ENCODE measurements at places on chromosomes 2 and 18.
A peak's percentile ranks its signal among the peaks of the same experiment; 100 is the strongest.

DNA sequence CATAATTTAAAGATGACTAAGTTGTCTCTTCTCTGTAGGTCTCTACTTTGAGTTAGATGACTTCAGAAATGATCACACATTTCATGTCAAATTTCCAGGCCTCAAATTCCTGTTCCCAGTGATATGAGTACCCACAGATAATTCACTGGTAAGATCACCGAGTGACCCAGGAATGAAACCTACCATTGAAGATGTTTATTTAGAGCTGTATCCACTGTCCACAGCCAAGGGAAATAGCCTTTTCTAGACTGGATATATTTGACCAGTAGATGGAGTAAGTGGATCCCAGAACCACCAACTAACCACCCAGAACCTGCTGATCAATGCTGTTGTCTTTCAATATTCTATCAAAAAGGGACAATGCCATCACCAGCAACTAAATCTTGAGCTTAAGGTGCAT is 238.8 kb downstream of the SLC8A1 start:
- DNase-seq = no peak

DNA sequence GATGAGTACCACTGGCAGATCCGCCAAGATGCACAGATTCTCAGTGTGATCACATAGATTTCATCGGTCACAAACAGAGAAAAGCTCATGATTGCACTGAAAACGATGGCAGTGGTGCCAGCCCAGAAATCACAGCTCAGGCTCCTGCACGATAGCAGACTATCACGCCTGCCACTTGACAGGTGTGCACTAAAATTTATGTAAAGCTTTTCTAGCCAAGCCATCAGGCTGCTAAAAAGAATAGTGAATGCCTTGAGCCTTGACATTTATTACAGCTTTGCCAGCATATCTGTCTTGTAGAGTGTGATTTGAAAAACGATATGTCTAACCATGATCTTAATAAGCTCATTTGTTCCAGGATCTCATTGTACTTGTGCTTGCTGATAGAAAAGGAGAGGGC is 409.5 kb upstream of the CWC22 start:
- DNase-seq = no peak

- DNase-seq = no peak
These were observed 8.2 kb downstream of the PLCD4 start for GRCh38 chr2:218615868-218616315.

DNA sequence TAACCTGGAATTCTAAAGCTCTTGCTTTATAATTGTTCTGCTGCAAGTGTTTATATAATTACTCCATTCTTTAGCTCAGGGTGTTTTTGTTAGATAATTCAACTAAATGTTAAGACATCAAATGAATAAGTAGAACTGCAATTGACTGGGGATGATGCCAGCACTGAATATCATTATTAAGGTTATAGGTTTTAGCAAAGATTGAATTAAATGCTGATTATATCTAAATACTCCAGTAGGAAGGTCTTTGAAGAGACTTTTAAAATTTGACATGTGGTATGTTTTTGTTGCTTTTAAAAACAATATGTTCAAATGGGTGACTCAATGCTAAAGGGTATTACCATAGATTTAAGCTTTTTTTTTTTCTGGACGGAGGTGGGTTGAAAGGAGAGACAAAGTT is 170.1 kb upstream of the THUMPD2 start:
- DNase-seq = no peak

DNA sequence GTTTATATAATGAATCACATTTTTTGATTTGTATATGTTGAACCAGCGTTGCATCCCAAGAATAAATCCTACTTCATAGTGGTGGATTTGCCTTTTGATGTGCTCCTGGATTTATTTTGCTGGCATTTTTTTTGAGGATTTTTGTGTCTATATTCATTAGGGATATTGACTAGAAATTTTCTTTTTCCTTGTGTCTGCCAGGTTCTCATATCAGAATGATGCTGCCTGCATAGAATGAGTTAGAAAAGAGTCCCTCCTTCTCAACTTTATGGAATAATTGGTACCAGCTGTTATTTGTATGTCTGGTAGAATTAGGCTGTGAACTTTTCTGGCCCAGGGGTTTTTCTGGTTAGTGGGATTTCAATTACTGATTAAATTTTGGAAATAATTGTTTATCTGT is 457.4 kb upstream of the DSEL start:
- DNase-seq = no peak

DNA sequence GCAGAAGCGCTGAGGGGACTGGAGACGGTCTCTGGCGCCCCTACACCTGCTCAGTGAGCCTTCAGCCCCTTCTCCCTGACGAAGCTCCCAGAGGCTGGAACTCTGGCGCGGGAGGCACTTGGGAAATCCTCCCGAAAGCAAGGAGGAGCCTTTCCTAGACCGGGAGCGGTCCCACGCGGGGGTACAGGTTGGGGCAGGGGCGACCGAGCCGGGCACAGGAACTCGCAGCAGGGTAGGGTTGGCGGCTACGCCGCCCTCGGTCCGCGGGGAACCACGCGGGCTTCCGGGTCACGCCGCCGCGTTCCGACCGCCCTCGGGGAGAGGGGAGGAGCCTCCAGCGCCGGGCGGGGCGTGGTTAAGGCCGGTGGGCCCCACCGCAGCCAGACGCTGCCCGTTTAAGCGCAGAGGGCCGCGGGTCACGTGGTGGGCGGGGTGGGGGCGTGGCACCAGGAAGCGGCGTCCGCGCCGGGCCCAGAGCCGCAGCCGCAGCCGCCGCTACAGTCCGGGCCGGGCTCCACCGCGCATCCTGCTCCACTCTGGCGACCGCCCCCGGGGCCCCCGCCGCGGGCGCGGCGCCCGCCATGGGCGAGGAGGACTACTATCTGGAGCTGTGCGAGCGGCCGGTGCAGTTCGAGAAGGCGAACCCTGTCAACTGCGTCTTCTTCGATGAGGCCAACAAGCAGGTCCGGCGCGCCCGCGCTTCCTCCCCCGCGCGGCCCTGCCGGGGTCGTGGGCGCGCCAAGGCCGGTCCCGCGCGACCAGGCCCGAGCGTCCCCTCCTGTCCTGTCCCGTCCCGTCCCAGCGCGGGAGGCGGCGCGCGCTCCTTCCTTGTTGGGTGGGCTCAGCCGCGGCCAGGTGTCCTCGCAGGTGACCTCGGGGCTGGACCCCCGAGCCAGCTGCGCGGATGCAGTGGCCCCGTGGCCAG is at the start of gene RMC1:
TSS of gene RMC1 (plus strand) at position 474 of the 925 bp plus-strand sequence. CDS start at position 582, 108 bp downstream.
- peak; percentile 71 for DNase-seq

DNA sequence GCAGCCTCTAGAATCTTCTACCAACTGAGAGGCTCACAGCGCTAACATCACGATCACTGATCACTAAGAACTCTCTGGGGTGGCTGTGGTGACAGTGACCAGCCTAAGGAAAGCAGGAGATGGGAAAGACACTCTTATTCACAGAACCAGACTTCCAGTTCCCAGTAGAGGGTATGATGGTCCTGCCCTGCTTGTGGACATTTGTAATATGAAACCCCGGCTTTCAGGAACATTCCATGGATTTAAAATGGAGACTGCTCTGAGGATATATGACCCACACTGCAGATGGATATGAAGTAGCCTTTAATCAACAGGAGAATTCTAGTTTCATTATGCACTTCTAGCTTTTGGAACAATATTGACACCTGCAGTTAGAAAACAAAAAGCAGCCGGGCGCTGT is 131.8 kb downstream of the AFF3 start:
- DNase-seq = no peak

GRCh38 chr2:95269036-95269680 is 5.1 kb upstream of the PROM2 start:
- DNase-seq = no peak

- no peak for DNase-seq
These were observed 147.3 kb downstream of the RDH14 start for GRCh38 chr2:18412980-18413675.

DNA sequence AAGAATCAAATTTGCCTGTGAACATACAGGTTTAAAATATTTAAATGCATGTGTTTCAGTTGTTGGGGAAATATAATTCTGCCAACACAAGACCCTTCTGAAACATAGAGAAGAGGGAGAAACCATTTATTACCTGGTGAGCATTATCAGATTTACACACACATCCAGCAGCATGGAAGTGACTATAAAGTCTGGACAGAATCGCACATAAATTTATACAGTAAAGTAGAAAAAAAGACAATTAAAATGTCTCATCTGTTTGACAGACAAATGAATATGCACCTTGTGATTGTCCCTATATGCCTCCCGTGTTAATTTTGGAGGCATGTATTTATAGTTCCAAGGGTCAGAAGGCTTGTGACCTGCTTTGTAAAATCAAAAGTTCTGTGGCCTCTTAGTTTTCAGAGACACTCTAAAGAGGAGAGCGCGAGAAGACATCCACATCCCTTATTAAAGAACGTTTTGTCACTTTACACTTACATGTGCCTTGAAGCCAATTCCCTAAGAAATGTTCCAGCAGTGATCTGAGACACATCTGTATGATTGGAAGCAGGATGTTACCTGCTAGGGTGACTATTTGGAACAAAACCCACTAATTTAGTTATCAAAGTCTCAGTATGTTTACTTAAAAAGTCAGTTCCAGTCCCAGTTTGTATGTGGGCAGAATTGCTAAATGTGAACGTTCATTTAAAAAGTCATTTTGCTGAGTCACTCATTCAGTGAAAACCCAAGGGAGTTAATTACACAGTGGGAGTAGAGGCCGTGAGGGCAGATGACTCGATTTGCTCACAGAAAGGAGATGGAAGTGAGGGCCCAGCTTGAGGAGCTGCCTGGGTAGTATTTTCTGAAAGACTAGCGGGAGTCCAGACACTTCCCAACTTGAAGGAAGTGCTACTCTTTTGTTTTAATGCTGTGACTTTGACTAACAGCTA is 527.6 kb upstream of the MEX3C start:
- DNase-seq = no peak

DNA sequence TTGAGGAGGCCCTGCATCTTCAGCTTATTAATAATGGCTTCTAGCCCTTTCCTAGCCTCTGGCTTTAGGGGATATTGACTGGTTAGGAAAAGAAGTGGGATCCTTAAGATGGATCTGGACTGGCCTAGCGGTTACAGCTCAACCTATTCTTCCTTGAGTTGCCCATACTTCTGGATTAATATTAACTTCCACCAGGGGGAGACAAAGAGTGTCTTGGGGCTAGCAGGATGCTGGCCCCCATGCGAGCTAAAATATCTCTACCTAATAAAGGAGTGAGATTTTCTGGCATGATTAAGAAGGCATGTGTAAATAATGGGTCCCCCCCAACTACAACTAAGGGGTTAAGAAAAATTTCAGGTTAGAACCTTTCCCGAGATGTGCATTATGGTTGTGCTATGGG is 23.2 kb upstream of the PLA2R1 start:
- no peak for DNase-seq

GRCh38 chr2:195470622-195471021 is 186.4 kb upstream of the SLC39A10 start:
- no peak for DNase-seq

DNA sequence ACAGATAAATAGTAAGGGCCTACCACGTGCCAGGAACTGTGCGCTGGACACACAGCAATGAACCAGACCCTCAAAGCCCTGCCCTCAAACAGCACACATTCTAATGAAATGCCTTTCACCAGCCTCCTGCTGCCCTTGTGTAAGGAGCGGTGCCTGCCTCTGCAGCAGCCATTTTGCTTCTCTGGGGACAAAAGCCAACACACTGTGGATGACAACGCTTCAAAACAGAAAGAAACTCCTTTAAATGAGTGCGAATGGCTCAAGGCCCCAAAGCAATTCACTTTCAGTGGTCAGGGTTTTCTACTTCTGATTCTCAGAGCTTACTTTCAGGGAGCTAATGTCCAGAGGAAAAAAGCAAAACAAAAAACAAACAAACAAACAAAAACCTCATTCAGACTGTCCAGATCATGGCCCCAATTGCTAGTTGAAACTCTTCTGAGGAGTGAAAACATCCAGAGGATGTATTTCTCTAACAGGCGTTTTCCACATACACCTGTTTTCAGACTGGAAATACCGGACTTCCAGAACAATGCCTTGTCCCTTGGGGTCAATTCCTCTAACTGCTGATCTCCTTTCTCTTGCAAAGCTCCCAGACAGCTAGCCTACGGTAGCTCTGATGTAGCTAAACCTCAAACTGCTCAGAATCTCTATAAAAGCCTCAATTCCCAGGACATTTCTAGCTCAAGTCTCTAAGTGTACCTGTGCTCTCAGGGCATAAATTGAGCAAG is 323.3 kb upstream of the ZNF521 start:
- peak; percentile 48 for DNase-seq

- no peak for DNase-seq
These were observed 48.8 kb upstream of the LCLAT1 start for GRCh38 chr2:30398084-30398873.

- DNase-seq = no peak
These were observed 22.3 kb downstream of the TMEM18 start for GRCh38 chr2:654896-655295.

- no peak for DNase-seq
These were observed 54.2 kb downstream of the PDE1A start for GRCh38 chr2:182372661-182373060.

DNA sequence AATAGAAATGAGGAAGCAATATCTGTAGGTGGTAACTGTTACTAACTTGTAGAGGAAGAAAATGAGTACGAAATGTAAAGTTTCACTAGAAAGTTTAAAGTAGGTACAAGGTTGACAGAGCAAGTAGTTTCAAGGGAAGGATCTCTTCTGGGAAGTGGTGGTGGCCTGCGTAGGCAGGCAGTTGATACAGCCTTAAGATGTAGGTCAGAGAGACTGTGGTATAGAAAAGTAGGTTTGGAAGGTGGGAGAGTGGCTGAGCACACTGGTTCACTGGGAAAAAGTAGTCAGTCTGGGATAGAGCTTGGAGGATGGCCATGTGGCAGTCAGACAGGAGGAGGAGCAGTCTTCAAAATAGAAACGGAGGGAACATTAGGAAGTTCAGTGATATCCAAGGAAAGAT is 23.5 kb downstream of the KDM3A start:
- DNase-seq = no peak

DNA sequence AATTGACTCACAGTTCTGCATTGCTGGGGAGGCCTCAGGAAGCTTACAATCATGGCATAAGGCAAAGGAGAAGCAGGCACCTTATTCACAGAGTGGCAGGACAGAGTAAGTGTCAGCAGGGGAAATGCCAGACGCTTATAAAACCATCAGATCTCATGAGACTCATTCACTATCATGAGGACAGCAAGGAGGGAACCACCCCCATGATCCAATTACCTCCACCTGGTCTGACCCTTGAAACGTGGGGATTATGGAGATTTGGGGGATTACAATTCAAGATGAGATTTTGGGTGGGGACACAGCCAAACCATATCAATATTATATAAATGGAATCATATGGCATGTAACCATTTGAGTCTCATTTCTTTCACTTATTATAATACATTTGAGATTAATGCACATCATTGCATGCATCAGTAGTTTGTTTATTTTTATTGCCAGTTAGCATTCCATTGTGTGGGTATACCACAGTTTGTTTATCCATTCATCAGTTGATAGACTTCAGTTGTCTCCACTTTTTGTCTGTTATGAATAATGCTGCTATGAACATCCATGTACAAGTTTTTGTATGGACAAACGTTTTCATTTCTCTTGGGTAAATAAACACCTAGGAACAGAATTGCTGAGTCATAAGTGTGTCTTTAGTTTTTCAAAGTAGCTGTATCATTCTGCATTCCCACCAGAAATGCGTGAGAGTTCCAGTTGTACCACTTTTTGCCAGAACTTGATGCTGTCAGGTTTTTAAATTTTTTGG is 5.8 kb upstream of the SRBD1 start:
- DNase-seq = no peak

GRCh38 chr2:54084600-54084999 is 30.8 kb upstream of the ACYP2 start:
- DNase-seq = no peak
